ENCODE measurements at places on chromosomes 7 and 10.

DNA sequence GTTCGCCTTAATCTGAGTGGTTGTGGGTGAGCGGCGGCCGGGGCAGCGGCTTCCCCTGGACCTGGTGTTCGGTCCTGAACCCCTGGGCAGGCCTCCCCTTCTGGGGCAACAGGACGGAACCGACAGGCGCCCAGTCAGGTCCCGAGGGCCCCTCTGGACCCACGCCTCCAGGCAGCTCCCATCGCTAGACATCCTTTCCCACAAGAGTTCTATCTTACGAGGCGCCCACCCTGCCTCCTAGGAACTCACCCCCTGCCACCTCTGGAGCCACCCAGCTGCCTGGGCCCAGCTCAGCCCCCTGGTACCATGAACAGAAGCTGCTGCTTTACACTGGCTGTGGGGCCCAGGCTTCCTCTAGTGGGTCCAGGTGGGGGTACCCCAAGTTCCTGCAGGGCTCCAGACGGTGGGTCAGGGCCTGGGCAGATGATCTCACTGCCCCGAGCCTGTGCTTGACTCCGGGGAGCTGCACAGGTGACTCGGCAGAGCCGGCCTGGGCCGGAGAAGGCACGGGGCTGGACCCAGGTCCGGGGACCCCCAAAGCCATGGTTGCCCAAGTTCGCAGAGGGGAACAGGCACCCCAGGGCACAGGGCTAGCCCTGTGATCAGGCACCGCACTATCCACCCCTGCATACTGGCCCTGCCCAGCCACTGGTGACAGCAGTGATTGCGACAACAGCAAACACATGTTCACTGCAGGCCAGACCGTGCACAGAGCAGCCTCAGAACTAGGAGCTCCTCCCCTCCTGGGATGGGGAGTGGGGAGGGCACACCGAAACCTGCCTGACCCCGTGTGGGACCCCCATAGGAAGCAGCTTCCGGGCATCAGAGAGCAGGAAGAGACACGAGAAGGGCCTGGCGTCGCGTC is 180.3 kb downstream of the ELFN1 start:
- no peak for DNase-seq

DNA sequence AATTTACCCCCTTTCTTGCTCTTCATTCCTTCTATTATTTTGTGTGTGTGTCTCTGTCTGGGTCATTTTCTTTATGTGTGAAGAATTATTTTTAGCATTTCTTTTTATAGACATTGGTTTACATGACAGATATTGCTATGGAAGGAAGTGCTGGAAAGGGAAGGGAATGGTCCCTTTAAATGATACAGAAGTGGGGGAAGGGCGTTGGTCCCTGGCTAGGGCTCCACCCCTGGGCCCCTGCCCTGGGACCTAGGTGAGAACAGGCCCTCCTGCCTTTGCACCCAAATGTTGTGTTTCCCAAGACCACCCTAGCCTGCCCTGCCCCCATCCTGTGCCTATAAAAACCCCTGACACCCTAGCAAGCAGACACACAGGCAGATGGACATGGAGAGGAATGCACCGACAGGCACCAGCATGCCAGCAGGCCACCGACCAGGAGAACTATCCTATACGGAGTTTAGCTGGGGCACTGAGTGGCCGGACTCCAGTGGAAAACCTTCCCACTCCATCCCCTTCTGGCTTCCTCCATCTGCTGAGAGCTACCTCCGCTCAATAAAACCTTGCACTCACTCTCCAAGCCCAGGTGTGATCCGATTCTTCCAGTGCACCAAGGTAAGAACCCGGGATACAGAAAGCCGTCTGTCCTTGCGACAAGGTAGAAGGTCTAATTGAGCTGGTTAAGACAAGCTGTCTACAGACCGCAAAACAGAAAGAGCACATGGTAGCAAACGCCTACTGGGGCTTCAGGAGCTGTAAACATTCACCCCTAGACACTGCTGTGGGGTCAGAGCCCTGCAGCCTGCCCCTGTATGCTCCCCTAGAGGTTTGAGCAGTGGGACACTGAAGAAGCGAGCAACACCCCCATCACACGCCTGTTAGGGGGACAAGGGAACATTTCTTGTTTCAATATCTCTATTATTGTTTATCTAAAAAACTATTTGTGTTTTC is 515.7 kb downstream of the SORCS1 start:
- no peak for DNase-seq

DNA sequence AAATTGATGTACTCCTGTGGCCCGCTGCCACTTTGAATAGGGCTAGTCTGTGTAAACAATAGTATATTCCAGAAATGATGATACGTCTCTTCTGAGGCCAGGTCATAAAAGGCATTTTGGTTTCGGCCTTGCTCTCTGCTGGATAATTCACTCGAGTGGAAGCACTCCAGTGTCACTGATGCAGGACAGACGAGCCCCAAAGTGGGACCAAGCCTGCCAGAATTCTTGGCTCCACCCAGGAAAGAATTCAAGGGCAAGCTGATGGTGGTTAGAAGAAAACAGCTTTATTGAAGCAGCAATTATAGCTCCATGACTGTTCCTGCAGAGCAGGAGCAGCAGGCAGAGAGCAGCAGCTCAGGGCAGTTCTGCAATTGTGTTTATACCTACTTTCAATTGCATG is 717.6 kb downstream of the GRM8 start:
- DNase-seq, result no peak

GRCh38 chr7:112789453-112789816 is 758 bp downstream of the TMEM168 start:
- no peak for DNase-seq

DNA sequence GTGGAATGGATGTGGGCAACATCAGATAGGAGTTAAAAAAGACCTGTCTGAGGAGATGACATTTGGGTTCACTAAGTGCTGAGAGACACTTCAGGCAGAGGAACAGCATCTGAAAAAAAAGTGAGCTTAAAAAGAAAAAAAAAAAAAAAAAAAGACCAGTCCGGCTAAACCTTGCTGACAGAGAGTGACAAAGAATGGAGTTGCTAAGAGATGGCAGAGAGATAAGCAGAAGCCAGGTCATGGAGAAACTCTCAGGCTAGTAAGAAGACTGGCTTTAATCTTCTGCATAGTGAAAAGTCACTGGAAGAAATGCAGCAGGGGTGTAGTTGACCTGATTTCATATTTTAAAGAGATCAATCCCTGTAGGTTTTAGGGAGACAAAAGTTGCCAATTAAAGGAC is 711.1 kb upstream of the SEMA3D start:
- no peak for DNase-seq

DNA sequence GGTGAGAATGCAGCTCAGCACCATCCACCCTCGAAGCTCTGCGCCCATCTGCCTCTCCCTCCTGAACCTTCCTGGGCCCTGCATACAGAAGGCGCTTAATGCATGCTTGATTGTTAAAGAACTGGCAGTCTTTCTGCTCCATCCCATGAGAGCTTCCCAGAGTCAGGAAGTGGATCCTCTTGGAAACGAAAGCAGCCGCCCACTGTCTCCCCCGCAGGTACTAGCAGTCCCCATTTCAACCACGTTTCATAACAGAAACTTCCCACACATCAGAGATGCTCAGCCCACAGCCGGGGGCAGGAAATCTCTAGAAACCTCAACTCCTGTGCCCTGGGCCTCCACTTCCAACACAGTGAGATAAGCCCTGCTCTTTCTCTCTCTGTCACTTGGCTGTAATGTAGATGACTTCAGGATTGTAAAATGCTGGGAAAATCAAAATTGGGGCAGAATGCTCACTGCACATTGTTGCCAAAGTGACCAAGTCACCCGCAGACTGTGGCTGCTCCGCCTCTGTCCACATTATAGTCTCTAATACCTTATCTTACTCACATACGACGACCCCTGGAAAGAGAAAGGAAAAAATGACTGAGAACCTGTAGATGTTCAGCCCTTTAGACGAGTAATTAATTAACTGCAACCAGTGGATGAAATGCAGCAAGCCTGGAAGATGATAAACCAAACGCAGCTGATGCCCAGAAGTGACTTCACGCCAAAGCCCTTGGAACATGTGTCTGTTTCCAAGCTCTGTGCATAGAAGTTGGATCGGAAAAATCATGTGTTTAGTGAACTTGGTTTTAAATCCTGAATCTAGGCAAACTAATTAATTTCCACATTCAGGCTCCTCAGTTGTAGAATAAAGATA is 28.5 kb downstream of the GSDME start:
- DNase-seq, result no peak

GRCh38 chr7:25694699-25695098 is 457.3 kb upstream of the NFE2L3 start:
- DNase-seq, result no peak

- DNase-seq, result no peak
These were observed 34.3 kb downstream of the AOAH start for GRCh38 chr7:36690041-36690440.

DNA sequence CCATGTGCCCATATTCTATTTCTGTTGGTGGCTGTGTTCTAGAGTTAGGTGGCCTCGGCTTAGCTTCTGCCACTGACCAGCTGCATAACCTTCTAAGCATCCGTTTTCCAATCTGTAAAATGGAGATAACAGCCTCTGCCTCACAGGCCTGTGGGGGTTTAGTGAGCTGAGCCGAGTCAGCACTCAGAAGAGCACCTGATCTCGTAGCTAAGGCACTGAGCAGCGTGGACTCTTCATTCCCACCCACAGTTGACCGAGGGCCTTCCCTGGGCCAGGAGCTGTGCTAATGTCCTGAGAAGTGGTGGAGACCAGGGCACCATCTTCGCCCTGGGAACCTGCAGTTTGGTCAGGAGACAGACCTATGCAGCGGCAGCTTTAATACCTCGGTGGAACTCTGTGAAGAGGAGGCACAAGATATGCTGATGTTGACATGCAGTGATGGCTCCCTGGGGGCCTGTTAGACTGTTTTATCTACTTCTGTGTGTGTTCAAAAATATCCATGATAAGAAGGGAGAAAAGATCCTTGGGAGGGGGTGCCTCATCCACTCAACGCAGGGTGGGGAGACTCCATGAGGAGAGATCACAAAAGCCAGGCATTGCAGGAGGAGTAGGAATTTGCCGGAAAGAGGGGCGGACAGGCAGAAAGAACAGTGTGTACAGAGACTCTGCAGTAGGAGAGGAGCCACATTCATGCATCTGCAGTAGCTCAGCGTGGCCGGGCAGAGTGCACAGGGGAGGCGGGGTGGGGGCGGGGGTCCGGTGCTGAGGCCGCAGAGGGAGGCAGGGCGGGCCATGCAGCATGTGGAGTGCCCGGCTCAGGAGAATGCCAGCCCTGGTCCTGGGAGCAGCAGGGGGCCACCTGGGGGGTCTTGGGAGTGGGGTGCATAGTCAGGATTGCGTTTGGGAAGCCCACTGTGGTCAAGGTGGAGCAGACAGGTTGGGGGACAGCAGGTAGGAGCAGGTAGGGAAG is 136.8 kb downstream of the C10orf105 start:
- no peak for DNase-seq

GRCh38 chr7:24911213-24911603 is 68.8 kb downstream of the OSBPL3 start:
- DNase-seq, result no peak

- no peak for DNase-seq
These were observed 8.2 kb downstream of the ATE1 start for GRCh38 chr10:121919666-121920065.

DNA sequence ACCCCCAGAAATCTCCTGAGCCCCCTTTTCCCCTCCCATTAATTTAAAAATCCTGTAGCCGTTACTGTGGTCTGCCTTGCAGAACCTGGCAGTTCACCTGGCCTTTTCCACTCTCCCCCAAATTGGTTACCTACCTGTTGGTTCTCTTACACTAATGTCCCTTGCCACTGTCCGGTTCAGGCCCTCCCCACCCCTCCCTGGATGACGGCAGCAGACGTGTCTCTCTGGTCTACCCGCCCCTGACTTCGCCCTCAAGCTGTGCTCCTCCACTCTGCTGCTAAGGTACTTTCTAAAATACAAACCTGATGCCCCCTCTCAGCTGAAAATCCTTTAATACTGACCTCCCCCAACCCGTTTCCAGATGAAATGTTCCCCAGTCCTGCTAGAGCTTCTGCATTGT is 15.6 kb upstream of the SH3PXD2A start:
- no peak for DNase-seq

- no peak for DNase-seq
These were observed 25.6 kb upstream of the GALNTL5 start for GRCh38 chr7:151930695-151931094.
